ENCODE measurements at places on chromosomes 1 and 21.

DNA sequence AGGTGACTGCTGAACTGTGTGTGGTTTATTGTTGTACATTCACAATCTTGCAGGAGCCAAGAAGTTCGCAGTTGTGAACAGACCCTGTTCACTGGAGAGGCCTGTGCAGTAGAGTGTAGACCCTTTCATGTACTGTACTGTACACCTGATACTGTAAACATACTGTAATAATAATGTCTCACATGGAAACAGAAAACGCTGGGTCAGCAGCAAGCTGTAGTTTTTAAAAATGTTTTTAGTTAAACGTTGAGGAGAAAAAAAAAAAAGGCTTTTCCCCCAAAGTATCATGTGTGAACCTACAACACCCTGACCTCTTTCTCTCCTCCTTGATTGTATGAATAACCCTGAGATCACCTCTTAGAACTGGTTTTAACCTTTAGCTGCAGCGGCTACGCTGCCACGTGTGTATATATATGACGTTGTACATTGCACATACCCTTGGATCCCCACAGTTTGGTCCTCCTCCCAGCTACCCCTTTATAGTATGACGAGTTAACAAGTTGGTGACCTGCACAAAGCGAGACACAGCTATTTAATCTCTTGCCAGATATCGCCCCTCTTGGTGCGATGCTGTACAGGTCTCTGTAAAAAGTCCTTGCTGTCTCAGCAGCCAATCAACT lies 6.4 kb upstream of the PIGV start:
- DNase-seq: no peak

DNA sequence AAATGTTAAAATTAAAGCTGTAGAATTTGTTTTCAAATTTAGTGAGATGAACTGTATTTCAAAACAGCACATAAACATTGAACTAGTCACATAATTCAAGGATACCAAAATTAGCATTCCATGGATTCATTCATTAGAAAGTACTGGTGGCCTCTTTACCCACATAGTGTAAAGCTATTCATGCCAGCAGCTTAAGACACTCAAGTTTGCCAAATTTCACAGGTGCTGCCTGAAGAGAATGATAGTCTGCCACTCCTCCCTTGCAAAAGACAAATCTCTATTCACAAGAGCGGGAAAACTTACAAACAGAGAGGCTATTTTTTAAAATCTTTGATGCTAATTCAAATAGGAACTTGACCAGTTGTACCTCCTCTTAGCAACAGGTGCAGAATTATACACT lies 337.0 kb downstream of the BRINP3 start:
- DNase-seq: no peak

DNA sequence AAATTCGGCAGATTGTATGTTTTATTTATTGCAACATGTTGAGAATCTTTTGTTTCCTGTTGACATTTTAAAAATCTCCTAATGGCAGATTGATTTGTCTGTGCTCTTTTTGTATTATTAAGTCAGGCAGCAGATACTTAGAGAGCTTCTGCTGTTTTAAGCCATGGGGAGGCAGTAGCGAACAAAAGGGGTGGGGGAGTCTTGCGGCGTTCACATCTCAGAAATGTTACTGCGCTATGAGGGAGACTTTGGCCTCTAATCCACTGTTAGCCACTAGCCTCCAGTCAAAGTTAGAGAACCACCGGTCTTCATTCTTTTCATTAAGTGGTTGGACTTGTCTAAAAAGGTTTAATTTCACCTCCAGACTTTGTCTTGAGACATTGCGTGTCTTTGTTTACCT lies 93.6 kb downstream of the DYRK1A start:
- DNase-seq: no peak

- peak; percentile 75 for DNase-seq
Measured at GRCh38 chr21:29164323-29164942, 34.0 kb downstream of the MAP3K7CL start.
